GM23338 (cell line): ENCODE measurements at places on chromosomes 4 and X. TPM values are rescaled to one million over a fixed set of nuclear protein-coding genes. Genes with fewer than 3 reads are reported as not detected.

GRCh38 chrX:74049126-74049525, 254.9 kb upstream of the ZCCHC13 start:
- DNase-seq = no peak

DNA sequence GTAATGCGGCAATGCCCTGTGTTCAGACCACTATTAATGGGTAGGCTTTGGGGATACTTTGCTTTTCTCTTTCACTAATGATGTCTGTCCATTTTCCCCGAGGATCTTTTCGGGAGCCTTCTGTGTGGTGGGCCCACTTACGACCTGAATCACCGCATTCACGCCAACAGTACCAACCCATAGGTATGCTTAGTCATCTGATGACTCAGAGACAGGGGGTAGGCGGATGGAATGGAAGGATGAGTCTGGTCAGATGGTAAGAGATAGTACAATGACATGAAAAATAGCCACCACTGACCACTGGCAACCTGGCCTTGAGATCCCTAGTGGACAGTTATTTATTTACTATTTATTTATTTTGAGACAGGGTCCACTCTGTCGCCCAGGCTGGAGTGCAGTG, 76.0 kb upstream of the DHRSX start:
- DNase-seq = no peak

DNA sequence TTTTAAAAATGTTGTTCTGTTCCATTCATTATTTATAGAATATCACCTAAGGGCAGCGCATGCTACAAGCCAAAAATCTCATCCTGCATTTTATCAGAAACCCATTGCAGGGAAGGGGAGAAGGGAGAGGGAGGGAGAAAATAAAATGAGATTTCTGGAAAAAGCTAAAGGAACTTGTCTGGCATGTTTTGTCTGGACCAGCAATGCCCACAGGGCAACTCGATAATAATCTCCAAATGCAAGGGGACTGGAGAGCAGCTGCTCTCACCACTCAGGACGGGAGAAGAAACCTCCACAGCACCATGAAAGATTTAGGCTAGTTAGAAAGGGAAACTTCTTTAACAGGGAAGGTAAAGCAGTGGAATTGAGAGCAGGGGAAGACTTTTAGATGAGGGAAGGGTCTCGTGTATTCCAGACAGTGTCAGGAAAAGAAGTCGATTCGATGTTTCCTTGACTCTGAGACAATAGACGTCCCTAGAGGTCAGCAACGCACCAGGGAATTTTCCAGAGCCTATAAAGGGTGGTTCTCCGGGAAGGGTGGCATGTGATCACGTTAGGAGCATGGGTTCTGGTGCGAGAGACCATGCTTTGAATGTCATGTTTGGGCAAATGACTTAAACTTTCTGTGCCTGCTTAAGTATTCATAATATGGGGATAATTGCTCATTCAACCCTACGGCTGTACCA, 132.2 kb upstream of the NDP start:
- DNase-seq = peak; percentile 49

- DNase-seq = no peak
Observed at GRCh38 chr4:119116925-119117900, 18.4 kb upstream of the MYOZ2 start.

DNA sequence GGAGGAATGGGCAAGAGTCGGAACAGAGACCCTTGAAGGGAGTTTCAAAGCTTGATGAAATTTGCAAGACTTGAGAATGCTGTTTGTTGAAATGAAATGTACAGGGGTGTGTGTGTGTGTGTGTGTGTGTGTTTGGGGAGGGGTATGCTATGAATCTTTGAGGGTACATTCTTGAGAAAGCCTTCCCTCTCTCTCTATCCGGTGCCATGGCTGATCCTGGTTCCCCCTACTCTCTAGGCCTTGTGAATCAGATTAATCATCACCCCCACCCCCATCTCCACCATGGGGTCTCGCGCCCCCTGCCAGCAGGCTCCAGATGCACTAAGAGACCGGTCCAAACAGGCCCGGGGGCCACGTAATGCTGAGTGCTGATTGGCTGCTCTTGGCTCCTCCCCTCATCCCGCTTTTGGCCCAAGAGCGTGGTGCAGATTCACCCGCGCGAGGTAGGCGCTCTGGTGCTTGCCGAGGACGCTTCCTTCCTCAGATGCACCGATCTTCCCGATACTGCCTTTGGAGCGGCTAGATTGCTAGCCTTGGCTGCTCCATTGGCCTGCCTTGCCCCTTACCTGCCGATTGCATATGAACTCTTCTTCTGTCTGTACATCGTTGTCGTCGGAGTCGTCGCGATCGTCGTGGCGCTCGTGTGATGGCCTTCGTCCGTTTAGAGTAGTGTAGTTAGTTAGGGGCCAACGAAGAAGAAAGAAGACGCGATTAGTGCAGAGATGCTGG, at the start of gene HTR2C:
HTR2C (plus strand) TSS at position 441 of the 729 bp plus-strand sequence. CDS start 142,851 bp downstream, outside the sequence.
- peak; percentile 66 for DNase-seq

DNA sequence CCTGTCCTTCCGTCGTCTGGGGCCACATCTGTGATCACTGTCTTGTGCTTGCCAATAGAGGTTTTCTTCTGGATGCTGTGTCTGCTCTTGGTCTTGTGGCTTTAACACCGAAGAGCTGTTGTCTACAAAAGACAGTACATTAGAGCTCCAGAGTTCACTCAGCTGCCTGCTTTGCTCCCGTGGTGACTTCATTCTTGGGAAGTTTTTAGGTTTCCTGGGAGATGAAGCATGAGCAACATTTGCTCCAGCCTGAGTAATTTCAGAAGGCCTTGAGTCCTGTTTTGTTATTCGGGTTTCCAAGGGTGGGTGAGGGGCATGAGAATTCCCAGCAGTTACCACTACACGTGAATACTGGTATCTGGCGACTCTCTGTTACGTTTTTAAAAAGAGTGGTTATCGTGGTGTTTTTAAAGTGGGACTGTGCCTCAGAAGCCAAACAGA, 189.2 kb downstream of the SHROOM3 start:
- peak; percentile 74 for DNase-seq

DNA sequence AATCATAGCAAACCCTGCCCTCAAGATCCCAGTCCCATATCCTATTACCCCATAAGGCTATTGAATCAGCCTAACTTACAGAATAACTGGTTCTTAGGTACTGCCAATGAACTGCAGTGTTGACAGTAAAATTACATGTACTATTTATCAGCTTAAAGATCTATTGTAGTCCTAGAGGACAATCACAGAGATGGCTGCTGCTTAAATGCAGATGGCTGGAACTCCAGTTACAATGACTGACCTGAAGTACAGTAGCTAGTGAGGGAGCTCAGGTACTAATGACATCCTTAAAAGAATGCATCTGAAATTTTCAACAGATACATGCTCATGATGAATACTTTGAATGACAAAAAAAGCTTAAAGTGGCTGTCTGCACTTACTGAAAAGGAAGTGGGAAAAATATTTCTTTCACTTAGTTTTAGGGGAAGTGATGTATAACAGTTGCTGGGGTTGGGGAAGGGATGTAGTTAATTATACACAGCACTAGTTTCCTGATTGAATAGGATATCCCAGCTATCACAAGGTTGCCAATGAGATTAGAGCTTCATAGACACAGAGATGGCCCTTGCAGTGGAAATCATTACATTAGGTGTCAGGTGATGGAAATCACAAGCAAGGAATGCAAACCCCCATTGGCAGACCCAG, 42.0 kb downstream of the USP26 start:
- DNase-seq = no peak

- DNase-seq = no peak
Observed at GRCh38 chr4:168274871-168275270, 43.7 kb downstream of the DDX60 start.

DNA sequence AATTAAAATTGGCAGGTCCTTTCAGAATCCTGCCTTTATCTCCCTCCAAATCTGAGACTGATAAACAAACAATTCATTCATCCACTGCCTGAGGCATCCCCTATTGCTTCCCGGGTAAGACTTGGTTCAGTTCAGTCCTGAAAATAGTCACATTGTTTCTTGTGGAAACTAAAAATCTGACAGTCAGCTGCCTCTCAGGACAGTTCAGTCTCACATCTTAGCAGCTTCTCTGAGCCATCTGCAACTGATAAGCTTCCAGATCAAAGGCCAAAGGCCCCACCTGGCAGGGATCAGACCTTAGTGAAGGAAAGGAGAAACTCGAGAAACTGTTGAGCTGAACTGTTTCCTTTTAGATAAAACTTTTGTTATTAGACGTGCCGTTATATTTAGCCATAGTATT, 264.5 kb downstream of the IL15 start:
- DNase-seq = no peak

GRCh38 chr4:74768857-74769525, 25.3 kb downstream of the BTC start:
- no peak for DNase-seq

Gene AADAT
- 6.2 and 6.9 TPM in 2 replicates for polyA plus RNA-seq

Gene SPANXD
- not detected in 2 replicates for polyA plus RNA-seq

Gene TMPRSS11A
- polyA plus RNA-seq = 0.16 TPM in 1 of 2 replicates, not detected in the other

Gene COX7B2
- polyA plus RNA-seq = not detected in 2 replicates

Gene SPINK2
- polyA plus RNA-seq = 4.3 and 6.4 TPM in 2 replicates

Gene DACH2
- polyA plus RNA-seq = 2.0 and 2.4 TPM in 2 replicates
